Naive thymus-derived CD4-positive, alpha-beta T cell (primary cell): ENCODE measurements at places on chromosomes 4 and X. TPM values are rescaled to one million over a fixed set of nuclear protein-coding genes. Genes with fewer than 3 reads are reported as not detected.

GRCh38 chrX:110954428-110955100 lies 141.4 kb upstream of the PAK3 start:
- H3K27me3 ChIP-seq: no peaks in the 10 kb centered on the region
- DNase-seq: no peak
- H3K27ac ChIP-seq: no peak overlapping the region

GRCh38 chrX:47502316-47503125 lies 19.5 kb upstream of the ZNF41 start:
- no peak for DNase-seq
- no peak overlapping the region for H3K27ac ChIP-seq
- H3K36me3 ChIP-seq: no peaks in the 10 kb centered on the region
- no peaks in the 10 kb centered on the region for H3K4me1 ChIP-seq
- no peaks in the 10 kb centered on the region for H3K27me3 ChIP-seq

- H3K27me3 ChIP-seq: no peaks in the 10 kb centered on the region
- H3K4me1 ChIP-seq: no peaks in the 10 kb centered on the region
- H3K27ac ChIP-seq: no peak overlapping the region
Measured at GRCh38 chr4:132479543-132479942, 669.6 kb upstream of the PCDH10 start.

SGMS2 gene
- not detected for polyA plus RNA-seq

PDCL2 gene
- polyA plus RNA-seq: not detected
